ENCODE measurements at places on chromosomes 3 and 15.

- DNase-seq, result no peak
Observed at GRCh38 chr3:44016818-44017217, 224.9 kb upstream of the TOPAZ1 start.

GRCh38 chr15:99717161-99718009 is 15.9 kb downstream of the LYSMD4 start:
- DNase-seq, result no peak

DNA sequence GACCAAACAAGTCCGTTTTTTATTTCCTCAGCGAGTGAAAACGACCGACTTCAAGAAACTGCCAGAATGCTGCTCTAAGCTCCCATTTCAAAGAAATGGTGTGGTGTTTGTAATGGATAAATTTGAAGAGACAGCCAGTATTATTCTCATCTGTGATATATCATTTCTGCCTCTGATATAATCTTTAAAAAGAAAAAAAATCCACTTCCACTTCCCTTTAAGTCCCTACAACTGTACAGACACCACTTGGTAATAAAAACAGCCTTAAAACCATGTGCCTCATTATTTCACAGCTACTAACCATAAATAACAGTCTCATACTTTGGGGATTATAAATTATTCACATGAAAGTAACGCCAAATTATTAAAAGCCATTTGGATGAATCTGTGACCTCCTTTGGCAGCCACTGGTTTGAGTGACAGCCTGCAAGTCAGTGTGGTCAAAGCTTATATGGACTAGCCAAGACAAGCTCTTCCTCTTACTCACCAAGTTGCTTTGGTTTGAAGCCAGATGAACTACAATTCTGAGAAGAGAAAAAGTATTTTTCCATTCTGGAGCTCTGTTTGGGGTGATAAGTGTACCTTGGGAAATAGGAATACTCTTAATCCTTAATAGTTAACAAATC is 168.0 kb downstream of the SHOX2 start:
- DNase-seq, result no peak

GRCh38 chr15:62087671-62088352 is 21.0 kb downstream of the C2CD4A start:
- no peak for DNase-seq

Measured in stimulated activated CD4-positive, alpha-beta T cell treated with anti-CD3 and anti-CD28 coated beads, Interleukin-15, amount 100 ng/mL, for 24 hours (primary cell).